Airway epithelial cell (primary cell): ENCODE measurements at places on chromosomes 3 and 15. TPM values are rescaled to one million over a fixed set of nuclear protein-coding genes. Genes with fewer than 3 reads are reported as not detected.

RTP1 gene
- not detected in 2 replicates for total RNA-seq

FBXL2 gene
- total RNA-seq, result 10.0 and 11.6 TPM in 2 replicates

ARNT2 gene
- total RNA-seq, result 0.78 and 1.0 TPM in 2 replicates

TXNRD3 gene
- total RNA-seq, result 9.7 TPM in 2 replicates

SKOR1 gene
- total RNA-seq, result 0.19 TPM in 1 of 2 replicates, not detected in the other

PLXNB1 gene
- 108 and 120 TPM in 2 replicates for total RNA-seq

ANAPC13 gene
- total RNA-seq, result 51.7 and 55.4 TPM in 2 replicates

FRMD5 gene
- 1.5 and 2.9 TPM in 2 replicates for total RNA-seq

SPINK8 gene
- total RNA-seq, result not detected in 2 replicates

ATP13A5 gene
- total RNA-seq, result 0.09 and 0.49 TPM in 2 replicates

KLHL40 gene
- total RNA-seq, result not detected in 2 replicates

ABI3BP gene
- total RNA-seq, result 0.28 and 2.1 TPM in 2 replicates

EFCC1 gene
- total RNA-seq, result not detected in 2 replicates

VGLL3 gene
- total RNA-seq, result 0.65 and 2.2 TPM in 2 replicates

NDN gene
- 59.8 and 62.1 TPM in 2 replicates for total RNA-seq

APOD gene
- total RNA-seq, result 5.6 and 10.8 TPM in 2 replicates

CXCR6 gene
- total RNA-seq, result not detected in 2 replicates

ATP8B4 gene
- 0.56 TPM in 1 of 2 replicates, not detected in the other for total RNA-seq

IL5RA gene
- not detected in 2 replicates for total RNA-seq

CFAP92 gene
- 0.19 and 0.63 TPM in 2 replicates for total RNA-seq

FOXB1 gene
- not detected in 2 replicates for total RNA-seq

CHRNA7 gene
- 0.28 and 0.85 TPM in 2 replicates for total RNA-seq

GRAMD2A gene
- 7.3 and 10.2 TPM in 2 replicates for total RNA-seq

IDH2 gene
- total RNA-seq, result 91.3 and 111 TPM in 2 replicates

TMCO5A gene
- total RNA-seq, result not detected in 2 replicates

POU1F1 gene
- total RNA-seq, result not detected in 2 replicates

CYP19A1 gene
- not detected in 2 replicates for total RNA-seq
